ENCODE measurements at places on chromosomes 6 and 20.

DNA sequence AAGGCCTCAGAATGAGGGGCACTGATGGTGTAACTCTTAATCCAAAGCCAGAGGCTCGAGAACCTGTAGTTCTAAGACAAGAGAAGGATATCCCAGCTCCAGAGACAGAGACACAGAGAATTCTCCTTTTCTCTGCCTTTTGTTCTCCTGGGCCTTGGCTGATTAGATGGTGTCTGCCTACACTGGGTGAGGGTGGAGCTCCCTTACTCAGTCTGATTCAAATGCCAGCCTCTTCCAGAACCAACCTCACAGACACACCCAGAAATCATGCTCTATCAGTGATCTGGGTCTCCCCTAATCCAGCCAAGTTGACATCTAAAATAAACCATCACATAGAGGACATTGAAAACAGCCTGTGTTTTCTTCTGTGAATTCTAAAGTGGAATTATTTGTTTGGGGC is 68.0 kb upstream of the SMIM28 start:
- no peak for DNase-seq

- DNase-seq: peak; percentile 49
These were observed 66.3 kb upstream of the CD93 start for GRCh38 chr20:23152308-23152892.

DNA sequence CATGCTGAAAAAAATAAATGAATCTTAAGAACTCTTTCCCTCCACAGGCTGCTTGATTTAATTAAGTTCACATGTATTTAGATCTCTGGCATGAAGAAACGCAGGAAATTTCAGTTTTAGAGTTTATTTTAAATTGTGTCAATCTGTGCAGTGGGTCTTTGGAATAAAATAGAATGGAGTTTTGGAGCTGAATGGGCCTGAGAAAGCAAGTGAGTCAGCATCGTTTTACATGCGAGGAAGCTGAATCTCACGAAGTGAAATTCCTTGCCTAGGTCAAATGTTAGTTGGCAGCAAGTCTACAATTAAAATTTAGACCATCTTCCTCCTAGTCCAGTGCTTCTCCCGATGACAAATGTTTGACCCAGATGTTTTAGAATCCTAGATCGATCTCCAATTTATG is 22.4 kb downstream of the MAP7 start:
- no peak for DNase-seq

DNA sequence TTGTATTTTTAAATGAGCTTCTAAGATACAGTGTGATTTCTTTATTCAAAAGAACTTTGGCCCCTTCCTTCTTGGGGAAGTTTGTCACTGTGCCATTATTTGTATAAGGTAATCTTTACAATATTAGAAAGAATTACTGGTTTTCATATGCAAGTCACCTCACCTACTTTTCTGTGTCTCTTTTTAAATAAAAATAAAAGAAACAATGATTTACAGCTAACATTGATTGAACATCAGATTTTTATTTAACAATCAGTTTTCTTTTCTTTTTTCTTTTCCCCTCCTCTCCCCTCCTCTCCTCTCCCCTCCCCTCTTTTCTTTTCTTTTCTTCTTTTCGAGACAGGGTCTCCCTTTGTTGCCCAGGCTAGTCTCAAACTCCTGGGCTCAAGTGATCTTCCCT is 46.0 kb downstream of the CDC40 start:
- no peak for DNase-seq

DNA sequence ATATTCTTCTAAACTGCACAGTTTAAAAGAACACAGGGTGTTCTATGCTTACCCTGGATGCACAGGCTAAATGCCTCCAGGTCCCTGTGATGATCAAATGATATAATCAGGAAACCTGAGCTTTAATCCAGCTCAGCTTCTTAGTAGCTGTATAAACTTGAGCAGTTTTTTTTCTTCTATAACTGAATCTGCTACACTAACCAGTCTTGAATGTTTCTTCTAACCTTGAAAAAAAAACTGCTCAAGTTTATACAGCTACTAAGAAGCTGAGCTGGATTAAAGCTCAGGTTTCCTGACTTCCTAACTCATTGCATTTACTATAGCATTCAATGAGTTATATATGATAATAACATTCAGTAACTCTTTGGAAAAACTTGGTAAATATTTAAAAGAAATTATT is 358.2 kb downstream of the CD109 start:
- DNase-seq: no peak

DNA sequence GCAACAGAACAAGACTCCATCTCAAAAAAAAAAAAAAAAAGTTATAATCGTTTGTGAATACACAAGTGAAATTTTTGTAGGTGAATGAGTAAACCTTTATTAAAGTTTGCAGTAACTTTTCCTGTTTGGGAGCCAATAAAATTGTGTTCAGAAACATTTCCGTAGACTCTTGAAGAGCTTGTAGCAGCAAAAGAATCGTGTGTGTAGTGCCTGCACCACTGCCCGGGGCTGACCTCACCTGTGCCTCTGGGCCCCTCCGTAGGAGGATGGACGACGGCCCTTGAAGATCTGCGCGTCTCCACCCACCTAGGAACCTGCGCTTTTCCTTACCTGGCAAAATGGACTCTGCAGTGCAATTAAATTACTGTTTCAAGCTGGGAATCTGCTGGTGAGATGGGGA is 366.0 kb downstream of the THBS2 start:
- no peak for DNase-seq

DNA sequence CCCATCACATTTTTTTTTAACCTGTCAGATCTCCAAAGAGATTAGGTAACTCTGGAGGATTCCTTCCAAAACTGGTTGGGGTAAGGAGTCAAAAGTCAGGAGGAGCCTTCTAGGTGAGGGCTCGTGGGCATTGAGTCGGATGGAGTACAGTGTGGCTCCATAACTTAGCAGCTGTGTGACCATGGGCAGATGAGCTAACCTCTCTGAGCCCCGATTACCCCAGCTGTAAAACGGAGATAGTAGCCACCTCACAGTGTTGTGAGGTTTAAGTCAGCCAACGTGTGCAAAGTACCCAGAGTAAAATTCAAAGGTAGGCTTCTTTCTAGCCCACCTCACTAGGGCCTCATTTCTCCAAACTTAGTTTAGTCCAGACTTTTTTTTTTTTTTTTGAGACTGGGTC is 151.5 kb downstream of the CD24 start:
- DNase-seq: no peak

- peak; percentile 5 for DNase-seq
These were observed 289.8 kb upstream of the PREP start for GRCh38 chr6:105692613-105693215.

GRCh38 chr20:15900443-15900842 is 672.8 kb downstream of the KIF16B start:
- DNase-seq: no peak

DNA sequence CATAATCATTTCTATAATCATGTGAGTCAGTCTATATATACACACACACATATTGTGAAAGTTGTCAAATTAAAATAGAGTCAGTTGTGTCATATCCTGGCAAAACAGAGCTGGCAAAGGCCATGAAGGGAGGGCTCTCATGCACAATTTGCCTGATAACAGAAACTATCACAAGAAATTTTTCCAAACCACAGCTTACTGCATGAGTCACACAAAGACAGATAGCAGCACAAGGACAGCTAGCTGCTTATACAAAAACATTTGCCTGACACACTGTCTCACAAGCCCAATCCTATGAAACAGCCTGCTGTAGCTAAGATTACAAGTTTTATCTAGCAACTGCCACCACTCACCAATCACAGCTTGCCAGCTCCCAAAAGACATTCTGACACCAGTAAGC is 848.5 kb upstream of the MAN1A1 start:
- DNase-seq: no peak

DNA sequence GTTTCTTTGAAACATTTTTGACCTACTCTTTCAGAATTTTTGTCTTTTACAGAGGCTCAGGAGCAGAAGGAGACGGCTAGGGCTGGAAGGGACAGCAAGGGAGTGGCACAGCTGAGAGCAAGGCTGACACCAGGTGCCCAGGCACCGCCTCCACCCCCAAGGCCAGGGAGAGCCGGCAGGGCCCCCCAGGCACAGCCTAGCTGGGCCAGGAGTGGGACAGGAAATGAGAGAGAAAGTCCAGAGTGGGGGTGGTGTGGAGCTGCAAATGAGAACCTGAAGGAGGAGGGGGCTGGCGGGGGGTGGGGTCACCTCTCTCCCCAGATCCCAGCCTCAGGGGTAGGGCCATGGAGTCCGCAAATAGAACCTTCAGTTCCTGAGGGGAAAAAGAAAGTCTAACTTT is 236.7 kb downstream of the CDC5L start:
- DNase-seq: no peak

DNA sequence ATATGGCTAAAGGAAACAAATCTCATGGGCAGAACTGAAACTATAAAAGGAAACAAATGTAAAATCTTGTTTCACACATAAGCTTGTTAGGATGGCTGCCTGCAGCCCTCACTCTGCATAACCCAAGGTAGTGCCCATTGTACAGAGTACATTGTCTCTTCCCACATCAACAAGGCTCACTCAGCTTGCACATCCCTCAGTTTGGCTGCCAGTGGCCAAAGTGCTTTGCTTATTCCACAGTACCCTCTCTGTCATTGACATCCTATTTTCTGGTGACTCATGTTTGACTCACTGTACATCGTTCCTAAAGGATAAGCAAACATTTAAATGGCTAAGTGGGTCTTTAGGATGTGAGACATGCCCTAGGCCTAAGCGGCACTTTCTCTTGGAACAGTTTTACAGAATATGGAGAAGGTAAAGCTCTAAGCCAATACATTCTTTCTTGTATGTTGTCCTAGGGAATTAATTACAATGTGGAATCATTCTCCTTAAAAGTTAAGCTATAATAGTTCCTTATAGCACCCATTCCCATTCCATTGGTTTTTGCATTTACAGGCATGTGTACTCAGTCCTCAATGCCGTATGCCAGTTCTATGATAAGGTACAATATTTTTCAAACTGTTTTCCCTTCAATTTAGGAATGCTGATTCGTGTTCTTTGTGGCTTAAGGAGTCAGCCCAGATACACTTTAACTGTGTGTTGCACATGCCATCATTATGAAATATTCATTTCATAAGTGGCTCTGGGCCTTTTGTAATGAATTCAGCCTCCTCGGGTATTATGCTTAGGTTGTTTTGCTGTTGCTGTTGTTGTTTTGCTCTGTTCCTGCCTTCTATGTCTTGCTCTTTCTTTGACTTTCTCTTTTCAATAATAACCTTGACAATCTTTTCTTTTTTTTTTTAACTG is 5.5 kb downstream of the ANKEF1 start:
- DNase-seq: no peak

GRCh38 chr6:79455446-79455845 is 81.8 kb downstream of the LCA5 start:
- no peak for DNase-seq

DNA sequence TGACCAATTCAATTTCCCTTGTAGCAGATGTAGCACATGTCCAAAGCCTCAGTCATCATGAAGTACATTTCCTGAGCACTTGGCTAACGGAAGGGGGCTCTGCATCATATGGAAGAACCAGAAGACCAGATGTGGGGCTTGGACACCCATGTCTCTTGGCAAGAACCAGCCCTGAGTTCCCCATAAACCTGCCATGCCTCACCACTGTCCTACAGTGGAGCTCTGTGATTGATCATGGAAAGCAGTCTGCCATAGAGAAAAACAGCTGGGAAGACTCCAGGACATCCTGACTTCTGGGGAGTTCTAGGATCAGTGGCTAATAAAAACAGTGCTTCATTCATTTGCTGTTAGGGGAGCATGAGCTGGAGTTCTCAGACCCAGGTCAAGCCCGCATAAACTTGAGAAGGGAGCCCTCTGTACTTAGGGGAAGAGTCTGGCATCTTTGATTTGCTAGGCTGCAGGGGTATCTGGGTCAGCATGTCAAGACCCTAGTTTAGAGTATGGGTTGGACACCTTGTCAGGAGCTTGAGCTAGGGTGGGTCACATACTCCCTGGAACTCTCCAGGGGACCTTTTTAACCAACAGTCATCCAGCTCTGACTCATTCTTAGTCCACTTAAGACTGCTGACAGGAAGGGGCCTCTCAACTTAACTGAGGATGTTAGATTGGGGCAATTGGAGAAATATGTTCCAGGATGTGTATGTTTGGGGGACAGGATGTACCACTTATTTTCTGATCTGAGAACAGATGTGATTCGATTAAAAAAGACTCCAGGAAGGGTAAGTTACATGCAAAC is 26.3 kb upstream of the TRAM2 start:
- DNase-seq: no peak

GRCh38 chr6:3696525-3697088 is 54.9 kb downstream of the PXDC1 start:
- no peak for DNase-seq

GRCh38 chr6:17527076-17527475 is 73.0 kb upstream of the FAM8A1 start:
- no peak for DNase-seq
